Fibroblast of pulmonary artery (primary cell): ENCODE measurements at places on chromosomes 4 and X.
A peak's percentile ranks its signal among the peaks of the same experiment; 100 is the strongest.

GRCh38 chr4:30866346-30866745 is 146.2 kb downstream of the PCDH7 start:
- peak; percentile 49 for DNase-seq

- no peak for DNase-seq
Measured at GRCh38 chrX:144896323-144896722, 351.0 kb upstream of the SPANXN1 start.

GRCh38 chrX:133527415-133527814 is 112.1 kb upstream of the GPC4 start:
- peak; percentile 11 for DNase-seq

GRCh38 chrX:12595720-12596119 is 195.5 kb upstream of the PRPS2 start:
- no peak for DNase-seq

- DNase-seq: peak; percentile 47
Measured at GRCh38 chrX:132612821-132613564, 124.2 kb upstream of the MBNL3 start.

GRCh38 chr4:122819708-122820449 is 6.8 kb upstream of the FGF2 start:
- DNase-seq: peak; percentile 48

- DNase-seq: peak; percentile 65
Measured at GRCh38 chr4:118729287-118730286, 44.4 kb downstream of the METTL14 start.

DNA sequence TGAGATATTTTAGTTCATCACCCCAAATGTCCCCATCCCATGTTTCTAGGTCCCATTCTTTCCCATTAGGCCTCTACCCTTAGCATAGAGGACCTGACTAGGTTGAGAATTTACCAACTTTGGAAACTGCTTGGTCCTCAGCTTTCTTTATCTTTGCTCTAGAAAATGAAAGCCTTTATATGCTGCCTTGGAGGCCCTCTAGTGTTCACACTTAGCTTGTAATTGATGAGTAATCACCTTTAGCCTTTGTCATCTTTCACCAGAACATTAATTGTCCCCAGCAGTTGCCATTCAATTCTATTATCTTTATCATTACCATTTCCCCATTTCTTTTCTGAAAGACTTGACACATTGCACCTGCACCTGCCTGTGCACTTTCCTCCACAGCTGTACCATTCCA is 589.2 kb upstream of the NR3C2 start:
- peak; percentile 10 for DNase-seq

DNA sequence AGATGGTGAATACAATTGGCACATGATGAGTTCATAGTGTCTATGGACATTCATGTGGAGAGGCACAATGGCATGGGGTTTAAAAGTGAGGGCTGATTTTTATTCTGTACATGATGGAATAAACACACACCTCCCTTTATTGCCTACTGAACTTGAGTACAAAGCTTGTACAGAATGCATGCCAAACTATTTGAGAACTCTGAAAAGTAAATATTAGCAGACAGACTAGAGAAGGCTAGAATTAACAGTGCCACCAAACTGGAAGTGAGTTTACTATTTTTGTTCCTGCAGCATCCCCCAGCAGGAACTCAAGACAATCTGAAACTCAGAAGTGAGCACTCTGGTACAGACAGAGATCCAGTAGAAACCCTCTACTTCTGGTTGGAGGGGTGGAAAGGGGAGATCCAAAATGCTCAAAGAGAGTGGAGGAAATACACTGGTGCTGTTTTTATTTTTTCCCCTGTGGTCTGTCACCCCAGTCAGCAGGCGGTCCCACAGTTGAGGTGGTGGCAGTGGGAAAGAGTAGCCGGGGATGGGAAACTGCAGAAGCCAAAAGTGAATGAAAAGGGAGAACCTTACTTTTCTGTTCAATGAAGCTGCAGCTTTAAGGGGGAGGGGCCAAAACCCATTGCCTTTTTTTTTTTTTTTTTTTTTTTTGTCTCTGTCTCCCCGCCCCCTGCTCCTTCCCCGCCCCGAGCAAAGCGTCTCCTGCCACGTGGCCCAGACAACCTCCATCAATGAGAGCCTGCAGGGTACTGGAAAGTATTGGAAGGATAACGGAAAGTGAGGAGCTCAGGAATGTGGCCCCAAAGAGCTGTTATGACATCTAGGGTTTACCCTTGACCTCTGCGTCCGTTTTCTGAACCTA is 20.5 kb downstream of the AKAP4 start:
- no peak for DNase-seq

- DNase-seq: peak; percentile 27
Measured at GRCh38 chr4:19005211-19005610, 983.7 kb upstream of the LCORL start.

DNA sequence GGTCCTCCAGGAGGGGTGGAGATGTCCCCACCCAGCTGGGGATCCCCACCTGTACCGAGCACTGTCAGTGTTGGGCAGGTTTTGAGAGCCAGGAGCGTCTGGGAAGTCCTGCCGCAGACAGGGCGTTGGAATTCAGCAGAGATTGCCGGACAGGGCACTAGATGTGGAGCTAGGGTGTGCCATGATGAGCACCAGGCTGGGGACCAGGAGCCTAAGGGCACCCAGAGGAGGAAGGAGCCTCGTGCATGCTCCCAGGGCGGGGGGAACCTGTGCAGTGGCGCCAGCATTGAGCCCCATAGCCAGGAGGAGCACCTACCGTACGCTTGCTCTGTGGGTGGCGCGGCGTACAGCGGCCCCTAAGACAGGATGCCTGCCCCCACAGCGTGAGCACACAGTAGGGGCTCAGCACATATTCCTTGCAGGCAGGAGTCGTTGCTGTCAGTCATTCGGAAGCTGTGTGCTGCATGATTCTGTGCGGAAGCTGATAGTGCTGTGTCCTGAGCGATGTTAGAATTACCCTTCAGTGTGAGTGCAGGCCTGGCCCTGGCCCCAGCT is 18.8 kb upstream of the TADA2B start:
- no peak for DNase-seq

DNA sequence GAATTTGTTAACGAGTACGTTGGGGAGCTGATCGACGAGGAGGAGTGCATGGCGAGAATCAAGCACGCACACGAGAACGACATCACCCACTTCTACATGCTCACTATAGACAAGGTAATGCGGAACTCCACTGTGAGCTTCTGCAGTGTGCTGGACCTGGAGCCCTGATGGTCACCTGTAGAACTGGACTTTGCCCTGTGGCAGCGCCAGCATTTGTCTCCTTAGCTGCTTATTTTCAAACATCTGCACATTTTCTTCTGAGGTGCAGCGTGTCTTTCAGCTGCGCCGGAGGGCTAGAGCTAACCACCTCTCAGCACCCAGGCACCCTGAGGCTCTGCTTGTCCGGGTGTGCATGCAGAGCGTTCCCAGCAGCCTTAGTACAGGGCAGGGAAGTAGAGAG is 47.7 kb downstream of the NELFA start:
- DNase-seq: no peak

GRCh38 chr4:54095110-54095825 is 4.7 kb upstream of the GSX2 start:
- DNase-seq: no peak

GRCh38 chrX:130097507-130098209 is 12.6 kb downstream of the ELF4 start:
- no peak for DNase-seq

GRCh38 chr4:8591626-8592365 is 769 bp upstream of the CPZ start:
- no peak for DNase-seq

DNA sequence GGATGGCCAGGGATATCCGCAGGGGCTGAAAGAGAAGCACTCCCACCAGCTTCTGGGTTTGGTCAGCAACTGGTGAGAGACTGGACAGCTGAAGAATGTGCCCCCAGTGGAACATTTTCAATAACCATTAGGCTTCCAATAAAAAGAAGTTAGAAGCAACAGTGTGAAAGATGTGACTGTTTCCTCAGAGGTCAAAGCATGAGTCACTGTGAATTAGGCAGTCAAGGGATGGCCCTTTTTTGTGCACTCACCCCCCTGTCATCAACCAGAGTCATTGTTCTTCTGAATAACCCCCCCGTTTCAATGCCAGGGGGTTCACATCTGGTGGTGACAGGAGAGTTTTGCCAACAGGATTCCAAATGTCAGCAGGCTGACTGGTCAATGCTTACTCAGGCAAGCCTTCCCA is 74.6 kb upstream of the SH3RF1 start:
- peak; percentile 56 for DNase-seq
